ENCODE measurements at places on chromosomes 5 and 9. TPM values are rescaled to one million over a fixed set of nuclear protein-coding genes. Genes with fewer than 3 reads are reported as not detected.

The TXN gene
- total RNA-seq: 1,184 TPM

The SEC61B gene
- total RNA-seq: 289 TPM

The STPG3 gene
- total RNA-seq: not detected

The PRR7 gene
- total RNA-seq: 35.4 TPM

The OBP2B gene
- total RNA-seq: not detected

The AHRR gene
- total RNA-seq: 3.5 TPM

The RASEF gene
- total RNA-seq: 8.6 TPM

The OR13C3 gene
- not detected for total RNA-seq

The CCDC183 gene
- 0.31 TPM for total RNA-seq

The GABRA6 gene
- not detected for total RNA-seq

The KCNV2 gene
- total RNA-seq: not detected

The SARDH gene
- total RNA-seq: 0.09 TPM

The RORB gene
- total RNA-seq: not detected

The C7 gene
- total RNA-seq: not detected

The PROB1 gene
- 0.33 TPM for total RNA-seq

The LRRC70 gene
- 0.10 TPM for total RNA-seq

The ANXA1 gene
- 1,299 TPM for total RNA-seq

The FOXD4L6 gene
- not detected for total RNA-seq

The CDC37L1 gene
- total RNA-seq: 13.5 TPM

The SYK gene
- not detected for total RNA-seq

The ATP10B gene
- not detected for total RNA-seq

The PCDHA7 gene
- total RNA-seq: 0.08 TPM

The CDX1 gene
- total RNA-seq: not detected

The CTSV gene
- 15.2 TPM for total RNA-seq

The LCN15 gene
- not detected for total RNA-seq

The CYLC2 gene
- total RNA-seq: not detected

The PPIC gene
- total RNA-seq: 17.0 TPM

The CDHR2 gene
- 0.08 TPM for total RNA-seq
